Stimulated activated CD8-positive, alpha-beta memory T cell treated with anti-CD3 and anti-CD28 coated beads, Interleukin-7, amount 100 ng/mL, for 1 hour (primary cell): ENCODE measurements at places on chromosomes 2 and 18.

GRCh38 chr18:34929336-34929780 is 111.9 kb upstream of the MAPRE2 start:
- no peak for DNase-seq

DNA sequence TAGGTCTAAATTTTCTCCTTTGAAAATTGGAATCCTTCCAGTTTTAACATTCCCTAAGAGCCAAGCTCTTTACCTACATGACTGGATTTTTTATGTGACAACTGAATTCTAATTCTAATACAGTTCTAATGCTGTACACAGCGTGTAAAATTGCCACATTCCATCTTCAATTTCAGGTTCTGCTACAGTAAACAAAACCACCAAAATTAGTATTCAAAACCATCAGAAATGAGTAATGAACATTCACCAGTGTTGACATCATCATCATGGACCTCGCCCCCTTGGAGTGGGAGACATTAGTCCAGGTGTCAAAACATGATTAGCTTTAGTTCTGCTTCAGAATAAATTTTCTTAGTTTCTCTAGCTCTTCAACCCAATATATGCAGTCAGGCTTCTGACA is 133.6 kb downstream of the MBD2 start:
- DNase-seq: no peak

GRCh38 chr18:76167410-76167809 is 327.6 kb downstream of the ZNF516 start:
- DNase-seq: no peak

DNA sequence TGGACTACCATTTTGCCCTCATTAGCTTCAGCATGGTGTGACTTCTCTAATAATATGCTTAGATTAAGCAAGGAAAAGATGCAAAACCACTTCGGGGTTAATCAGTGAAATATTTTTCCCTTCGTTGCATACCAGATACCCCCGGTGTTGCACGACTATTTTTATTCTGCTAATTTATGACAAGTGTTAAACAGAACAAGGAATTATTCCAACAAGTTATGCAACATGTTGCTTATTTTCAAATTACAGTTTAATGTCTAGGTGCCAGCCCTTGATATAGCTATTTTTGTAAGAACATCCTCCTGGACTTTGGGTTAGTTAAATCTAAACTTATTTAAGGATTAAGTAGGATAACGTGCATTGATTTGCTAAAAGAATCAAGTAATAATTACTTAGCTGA is 16.3 kb downstream of the TYMS start:
- no peak for DNase-seq

GRCh38 chr2:74290466-74291217 is 52.6 kb downstream of the SLC4A5 start:
- DNase-seq: no peak

- no peak for DNase-seq
These were observed 76.8 kb downstream of the ABI2 start for GRCh38 chr2:203404996-203405395.

DNA sequence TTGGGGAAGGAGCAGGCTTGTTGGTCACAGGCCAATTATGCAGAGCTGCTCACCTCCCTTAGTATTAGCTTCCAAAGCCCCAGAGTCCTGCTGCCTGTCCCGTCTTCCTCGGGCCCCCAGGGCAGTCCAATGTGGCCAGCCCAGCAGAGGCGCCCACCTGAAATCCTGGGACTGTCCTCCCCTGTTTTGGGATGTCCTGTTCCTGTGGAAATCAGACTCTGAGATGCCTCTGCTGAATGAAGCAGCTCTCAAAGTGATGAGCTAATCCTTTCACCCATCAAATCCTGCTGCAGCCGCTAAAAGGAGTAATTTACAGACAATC is 105.3 kb downstream of the CABLES1 start:
- DNase-seq: no peak

DNA sequence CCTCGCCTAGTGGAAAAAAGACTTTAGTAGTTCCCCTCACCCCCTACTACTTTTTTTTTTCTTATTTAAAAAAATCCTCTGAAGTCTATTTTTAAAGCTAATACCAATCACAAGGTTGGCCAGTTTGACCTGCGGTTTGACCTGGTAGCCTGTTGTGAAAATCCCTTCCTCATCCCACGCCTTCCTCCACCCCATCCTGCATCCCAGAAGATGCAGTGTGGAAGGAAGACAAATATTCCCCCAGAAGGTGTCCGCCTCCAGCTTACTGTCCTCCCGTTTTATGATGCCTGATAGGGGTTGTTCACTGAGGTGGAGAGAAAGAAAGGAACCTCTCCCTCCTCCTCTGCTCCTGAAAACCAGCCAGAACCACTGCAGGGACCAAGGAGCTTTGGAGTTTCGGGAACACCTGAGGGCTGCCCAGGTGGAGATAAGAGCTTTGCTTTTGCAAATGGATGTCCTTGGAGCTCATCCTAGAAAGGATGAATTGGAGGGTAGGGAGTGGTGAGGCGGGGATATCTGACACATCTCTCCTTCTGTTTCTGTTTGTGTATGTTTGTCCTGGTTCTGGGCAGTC is 909 bp downstream of the ATP6V1C2 start:
- no peak for DNase-seq

DNA sequence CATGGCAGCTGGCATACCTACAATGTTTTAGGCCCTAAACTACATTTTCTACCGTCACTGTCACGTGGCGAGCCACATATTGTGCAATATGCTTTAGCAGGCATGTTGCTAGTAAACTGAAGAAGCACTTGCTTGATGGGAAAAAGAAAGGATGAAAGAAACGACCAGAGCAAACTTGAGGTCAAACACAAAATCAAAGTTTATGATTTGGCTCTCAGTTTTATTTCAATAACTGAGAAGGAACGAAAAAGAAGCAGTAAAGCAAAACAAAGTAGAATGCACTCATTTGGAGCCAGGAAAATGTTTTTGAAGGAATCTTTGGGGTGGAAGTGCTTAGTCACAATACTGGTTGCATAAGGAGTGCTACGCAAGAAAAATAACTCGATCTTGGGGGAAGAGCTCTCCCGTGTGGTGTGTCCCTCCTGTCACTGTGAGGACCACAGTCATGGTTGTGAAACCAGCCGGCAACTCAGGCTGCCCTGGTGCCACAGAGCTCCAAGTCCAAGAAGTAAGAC is 349.8 kb downstream of the RBM43 start:
- DNase-seq: no peak

DNA sequence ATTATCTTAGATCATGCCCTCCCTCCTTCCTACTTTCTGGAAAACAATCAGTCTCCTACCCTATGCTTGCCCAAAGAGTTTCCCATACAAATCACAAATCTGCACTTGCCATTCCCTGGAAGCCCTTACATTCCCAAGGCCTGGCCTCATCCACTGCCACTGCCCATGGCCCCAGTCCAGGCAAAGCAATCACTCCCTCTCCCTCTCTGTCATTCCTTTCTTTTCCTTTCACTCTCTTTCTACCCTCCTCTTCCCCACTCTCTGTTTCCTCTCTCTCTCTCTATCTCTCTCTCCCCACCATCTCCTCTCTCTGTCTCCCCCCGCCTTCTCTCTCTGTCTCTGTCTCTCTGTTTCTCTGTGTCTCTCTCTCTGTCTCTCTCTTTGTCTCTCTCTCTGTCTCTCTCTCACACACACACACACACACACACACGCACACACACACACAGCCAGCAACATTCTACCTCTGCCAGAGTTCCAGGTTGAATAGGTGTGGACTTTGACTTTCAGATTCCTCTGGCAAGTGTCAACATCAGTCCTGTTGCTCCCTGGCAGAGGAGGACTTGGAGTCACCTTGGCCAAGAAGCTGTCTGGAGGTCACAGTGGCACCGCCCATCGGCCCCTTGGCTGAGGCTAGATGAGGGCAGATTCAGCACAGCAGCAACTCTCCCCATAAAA is 43.7 kb upstream of the NAT8 start:
- DNase-seq: no peak

DNA sequence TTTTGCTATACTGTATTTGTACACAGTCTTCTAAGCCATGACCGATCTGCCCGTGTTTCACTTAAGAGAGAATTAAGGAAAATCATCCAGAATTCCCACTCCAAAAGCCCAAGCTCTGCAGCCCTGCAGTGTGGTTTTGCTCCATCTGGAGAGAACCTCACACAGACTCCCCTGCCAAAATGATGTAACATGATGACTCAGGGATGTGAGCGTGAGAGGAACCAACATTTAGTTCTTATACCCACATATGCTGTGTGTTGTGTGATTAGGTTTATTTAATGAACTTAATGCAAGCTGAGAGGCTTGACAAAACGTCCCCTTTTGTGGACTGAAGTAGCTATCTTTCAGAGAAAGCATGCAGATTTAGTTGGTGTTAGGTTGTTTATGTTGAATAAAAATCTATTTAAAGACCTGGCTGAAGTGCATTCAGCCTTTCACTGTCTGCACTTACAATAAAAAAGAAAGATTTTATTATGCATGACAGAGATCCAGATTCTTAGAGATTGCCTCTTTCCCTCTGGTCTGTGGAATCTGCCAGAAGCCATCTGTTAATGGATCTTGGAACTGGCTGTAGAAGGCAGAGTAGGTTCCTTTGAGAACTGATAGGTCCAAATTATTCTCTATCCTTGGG is 6.3 kb downstream of the RAB12 start:
- DNase-seq: no peak

GRCh38 chr18:3067165-3067661 is 54.3 kb upstream of the LPIN2 start:
- no peak for DNase-seq

DNA sequence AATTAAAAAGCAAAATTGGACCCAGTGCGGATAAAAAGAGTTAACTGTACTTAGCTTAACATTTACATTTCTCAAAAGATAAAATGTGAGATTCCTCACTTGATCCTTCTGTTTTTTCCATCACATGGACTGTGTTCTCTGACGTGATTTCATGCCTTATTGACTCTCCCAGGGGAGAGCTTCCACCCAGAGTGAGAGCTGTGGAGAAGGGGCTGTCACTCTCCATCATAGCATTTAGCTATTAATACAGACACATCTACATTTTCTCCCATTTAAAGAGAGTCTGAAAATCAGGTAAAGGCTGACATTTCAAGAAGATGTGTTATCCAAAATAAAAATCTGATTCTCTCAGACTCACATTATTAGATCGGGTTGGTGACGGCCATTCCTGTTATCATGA is 493.8 kb downstream of the FBXO15 start:
- DNase-seq: no peak

- DNase-seq: no peak
These were observed at the start of gene FIGN for GRCh38 chr2:163735685-163736432. TSS of gene FIGN (minus strand) at chr2:163736008. CDS start at chr2:163734927, 1,081 bp downstream.
